ENCODE measurements at places on chromosomes 16 and 17.

DNA sequence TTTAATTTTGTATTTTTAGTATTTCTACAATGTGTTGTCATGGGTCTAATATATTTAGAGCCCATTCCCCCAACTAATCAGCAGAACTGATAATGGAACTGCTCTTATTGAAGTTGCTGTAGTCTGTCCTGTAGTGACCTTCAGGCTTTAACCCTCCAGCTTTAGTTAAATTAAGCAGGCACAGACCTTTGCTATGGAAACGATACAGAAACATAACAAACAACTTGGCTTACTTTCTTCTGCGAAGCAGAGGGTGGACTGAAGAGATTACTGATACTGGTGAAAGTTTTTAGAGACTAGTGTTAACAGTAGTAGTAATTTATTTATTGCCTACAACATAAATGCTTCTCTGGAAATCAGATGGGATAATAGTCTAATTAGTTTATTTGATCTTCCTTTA is 61.4 kb downstream of the NFATC3 start:
- no peaks in the 10 kb centered on the region for H3K27me3 ChIP-seq
- H3K4me3 ChIP-seq: no peak overlapping the region
- DNase-seq: no peak

DNA sequence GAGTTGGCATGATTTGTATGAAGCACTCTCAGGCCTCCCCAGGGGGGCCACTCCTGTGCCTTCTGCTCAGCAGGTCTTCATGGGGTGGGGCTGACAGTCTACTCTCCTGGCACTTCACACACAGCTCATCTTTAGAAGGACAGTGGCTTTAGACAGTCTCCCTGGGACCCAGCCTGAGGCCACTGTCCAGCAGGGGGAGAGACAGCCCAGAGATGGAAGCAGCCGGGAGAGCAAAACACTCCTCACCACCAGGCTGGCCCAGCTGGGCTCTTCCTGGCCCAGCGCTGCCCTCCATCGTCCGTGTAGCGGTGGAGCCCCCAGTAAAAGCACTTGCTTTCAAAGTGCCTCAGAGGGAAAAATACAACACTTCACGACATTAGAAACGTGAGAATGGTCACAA is 62.0 kb upstream of the CRHR1 start:
- H3K27me3 ChIP-seq: peaks cover 34% of the 10 kb centered on the region
- no peak overlapping the region for H3K27ac ChIP-seq
- H3K4me1 ChIP-seq: no peaks in the 10 kb centered on the region
- H3K4me3 ChIP-seq: no peak overlapping the region
- H3K36me3 ChIP-seq: no peaks in the 10 kb centered on the region

DNA sequence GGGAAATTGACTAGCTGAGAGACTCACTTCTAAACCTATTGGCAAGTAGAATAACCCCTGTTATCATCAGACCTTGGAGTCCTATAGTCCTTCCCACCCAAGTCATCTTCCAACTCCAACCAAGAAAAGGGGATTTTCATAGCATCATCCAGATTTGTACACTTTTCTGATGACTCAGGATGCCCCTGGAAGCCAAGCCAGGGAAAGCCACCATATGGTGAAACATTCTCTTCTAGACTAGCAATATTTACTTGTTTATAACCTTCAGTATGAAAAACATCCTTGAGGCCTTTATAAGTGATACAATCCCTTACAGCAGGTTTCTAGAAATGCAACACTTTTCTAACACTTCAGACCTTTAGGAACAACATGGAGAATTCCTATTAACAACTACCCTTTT is 618.8 kb upstream of the CDH11 start:
- H3K27ac ChIP-seq: no peak overlapping the region
- no peaks in the 10 kb centered on the region for H3K36me3 ChIP-seq
- no peak overlapping the region for H3K4me3 ChIP-seq
- DNase-seq: no peak

DNA sequence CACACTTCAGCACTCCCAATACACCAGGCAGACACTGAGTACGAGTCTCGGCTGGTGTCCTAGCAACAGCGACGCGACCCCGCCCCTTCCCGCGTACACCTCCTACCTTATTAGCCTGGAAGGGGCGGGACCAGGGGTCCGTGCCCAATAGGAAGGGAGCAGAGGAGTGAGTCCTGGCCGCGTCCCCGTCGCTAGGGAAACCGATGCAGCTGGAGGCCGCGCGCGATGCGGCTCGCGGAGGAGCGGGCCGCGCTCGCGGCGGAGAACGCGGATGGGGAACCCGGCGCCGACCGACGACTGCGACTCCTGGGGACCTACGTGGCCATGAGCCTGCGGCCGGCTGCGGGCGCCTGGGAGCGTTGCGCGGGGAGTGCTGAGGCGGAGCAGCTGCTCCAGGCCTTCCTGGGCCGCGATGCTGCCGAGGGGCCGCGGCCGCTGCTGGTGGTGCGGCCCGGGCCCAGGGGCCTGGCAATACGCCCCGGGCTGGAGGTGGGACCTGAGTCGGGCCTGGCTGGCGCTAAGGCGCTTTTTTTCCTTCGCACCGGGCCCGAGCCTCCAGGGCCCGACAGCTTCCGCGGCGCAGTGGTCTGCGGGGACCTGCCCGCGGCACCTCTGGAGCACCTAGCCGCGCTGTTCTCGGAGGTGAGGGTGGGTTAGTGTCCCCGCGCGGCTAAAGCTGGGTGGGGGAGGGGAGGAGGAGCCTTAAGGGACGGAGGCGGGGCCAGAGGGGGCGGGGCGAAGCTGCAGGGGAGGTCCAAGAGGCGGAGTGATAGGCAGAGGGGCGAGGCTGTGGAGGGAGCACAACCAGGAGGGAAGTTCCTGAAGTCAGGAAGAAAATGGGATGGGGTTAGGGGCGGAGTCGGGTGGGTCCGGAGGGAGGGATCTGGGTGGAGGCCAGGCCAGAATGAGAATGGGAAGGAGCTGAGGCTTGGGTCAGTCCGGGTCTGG is at the start of gene DNAH9:
Gene DNAH9 (plus strand): TSS at position 197 of the 948 bp plus-strand sequence. CDS start 29 bp downstream, at position 226.
- H3K27me3 ChIP-seq: peaks cover 6% of the 10 kb centered on the region
- H3K27ac ChIP-seq: no peak within 1 kb of the TSS
- no peaks in the 10 kb centered on the region for H3K4me1 ChIP-seq
- H3K4me3 ChIP-seq: no peak within 1 kb of the TSS
- no peaks in the 10 kb centered on the region for H3K36me3 ChIP-seq

GRCh38 chr17:39208893-39209292 is 8.8 kb downstream of the RPL19 start:
- peaks cover 6% of the 10 kb centered on the region for H3K27me3 ChIP-seq
- H3K27ac ChIP-seq: no peak overlapping the region
- H3K4me3 ChIP-seq: no peak overlapping the region
- H3K4me1 ChIP-seq: peaks cover 27% of the 10 kb centered on the region
- peaks cover 14% of the 10 kb centered on the region for H3K36me3 ChIP-seq

DNA sequence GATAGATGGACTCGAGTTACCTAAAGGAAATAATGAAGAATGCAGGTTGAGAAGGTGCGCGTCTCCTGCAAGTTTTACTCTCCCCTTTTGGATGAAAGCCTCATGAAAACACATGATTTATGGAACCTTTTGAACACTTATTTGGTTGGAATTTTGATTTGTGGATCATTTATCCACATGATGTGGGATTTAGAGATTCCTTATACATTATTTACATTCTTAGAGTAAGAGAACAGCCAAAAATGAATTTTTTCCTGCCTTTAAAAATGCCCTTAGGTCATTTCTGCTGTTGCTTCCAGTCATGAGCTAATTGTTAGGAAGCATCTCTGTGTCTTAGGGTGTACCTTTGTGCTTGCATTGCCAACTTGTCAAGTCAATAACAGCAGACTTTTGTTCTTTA is 99.9 kb downstream of the RPTOR start:
- H3K36me3 ChIP-seq: peaks cover 28% of the 10 kb centered on the region
- peak overlapping the region; percentile 7 for H3K27ac ChIP-seq
- no peak for DNase-seq
- H3K4me3 ChIP-seq: peak overlapping the region; percentile 45

GRCh38 chr16:68995011-68995504 is 110.4 kb upstream of the HAS3 start:
- DNase-seq: no peak
- no peak overlapping the region for H3K27ac ChIP-seq
- no peaks in the 10 kb centered on the region for H3K27me3 ChIP-seq
- H3K4me1 ChIP-seq: no peaks in the 10 kb centered on the region
- H3K4me3 ChIP-seq: no peak overlapping the region

DNA sequence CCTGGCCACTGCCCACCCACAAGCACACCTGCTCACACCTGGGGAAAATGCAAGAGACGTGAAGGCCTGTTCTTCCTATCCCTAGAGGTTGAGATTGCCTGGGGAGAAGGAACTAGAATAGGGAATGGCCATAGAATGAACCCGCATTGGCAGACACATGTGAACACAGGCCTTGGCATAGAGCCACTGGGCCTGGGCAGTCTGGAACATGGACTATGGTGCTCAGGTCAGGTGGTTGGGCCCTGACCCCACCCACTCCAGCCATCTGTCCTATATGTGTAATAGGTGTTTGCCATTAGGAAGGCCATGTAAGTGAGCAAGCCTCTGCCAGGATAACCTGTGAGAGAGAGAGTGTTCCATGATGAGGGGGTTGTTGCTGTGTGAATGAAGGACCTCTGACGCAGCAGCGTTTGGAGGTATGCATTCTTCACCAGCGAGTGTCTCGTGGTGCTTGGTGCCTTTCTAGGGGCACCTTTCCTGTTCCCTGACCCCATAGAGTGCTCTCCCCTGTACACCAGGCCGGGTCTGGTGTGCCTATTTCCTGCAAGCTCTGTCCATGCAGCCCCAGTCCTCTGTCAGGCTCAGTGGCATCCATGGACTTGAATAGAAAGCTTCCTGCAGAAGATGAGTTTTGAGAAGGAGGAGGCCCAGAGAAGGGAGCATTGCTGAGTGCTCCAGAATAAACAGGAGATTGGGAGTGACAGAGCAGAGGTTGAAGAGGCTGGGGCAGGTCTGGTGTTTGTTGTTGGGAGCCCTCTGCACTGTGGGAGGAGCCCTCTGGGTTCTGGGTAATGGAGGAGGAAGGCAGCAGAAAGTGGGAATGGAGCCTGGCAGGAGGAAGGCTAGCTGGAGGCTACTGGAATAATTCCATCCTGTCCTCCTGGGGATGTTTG is 15.6 kb downstream of the CTRL start:
- H3K36me3 ChIP-seq: peaks cover 10% of the 10 kb centered on the region
- DNase-seq: no peak
- no peak overlapping the region for H3K4me3 ChIP-seq

GRCh38 chr17:57356719-57357391 is 100.5 kb downstream of the MSI2 start:
- H3K36me3 ChIP-seq: peaks cover 34% of the 10 kb centered on the region
- no peak overlapping the region for H3K27ac ChIP-seq
- peaks cover 50% of the 10 kb centered on the region for H3K4me1 ChIP-seq
- no peaks in the 10 kb centered on the region for H3K27me3 ChIP-seq

DNA sequence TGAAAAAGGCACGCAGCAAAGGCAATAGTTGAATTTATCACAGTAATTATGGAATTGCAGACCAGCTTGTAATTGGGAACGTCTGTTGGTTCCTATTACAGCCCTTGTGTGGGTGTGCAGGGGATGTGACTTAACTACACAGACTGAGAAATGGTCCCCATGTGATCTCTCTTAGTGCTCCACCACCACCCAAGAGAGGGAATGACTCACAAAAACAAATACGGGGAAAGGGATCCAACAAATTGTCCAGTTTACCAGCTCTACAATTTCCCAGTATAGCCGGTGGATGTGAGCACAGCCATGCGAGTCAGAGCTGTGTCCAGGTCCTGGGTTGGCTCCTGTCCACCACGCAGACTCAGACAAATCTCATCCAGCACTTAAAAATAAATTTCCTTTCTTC is 337.9 kb downstream of the GRIN2A start:
- H3K4me1 ChIP-seq: no peaks in the 10 kb centered on the region
- no peaks in the 10 kb centered on the region for H3K27me3 ChIP-seq
- H3K4me3 ChIP-seq: no peak overlapping the region
- H3K27ac ChIP-seq: no peak overlapping the region

- H3K4me1 ChIP-seq: no peaks in the 10 kb centered on the region
- no peak overlapping the region for H3K27ac ChIP-seq
- DNase-seq: no peak
- peaks cover 36% of the 10 kb centered on the region for H3K36me3 ChIP-seq
- no peaks in the 10 kb centered on the region for H3K27me3 ChIP-seq
- H3K4me3 ChIP-seq: no peak overlapping the region
Observed at GRCh38 chr16:908526-909155, 62.1 kb downstream of the LMF1 start.

- no peak for DNase-seq
- peaks cover 21% of the 10 kb centered on the region for H3K27me3 ChIP-seq
- no peaks in the 10 kb centered on the region for H3K36me3 ChIP-seq
- no peak overlapping the region for H3K4me3 ChIP-seq
- H3K27ac ChIP-seq: no peak overlapping the region
Observed at GRCh38 chr17:30956764-30957374, 14.0 kb upstream of the RNF135 start.

GRCh38 chr17:76612977-76613851 is 27.6 kb upstream of the ST6GALNAC2 start:
- H3K27ac ChIP-seq: no peak overlapping the region
- no peaks in the 10 kb centered on the region for H3K36me3 ChIP-seq
- H3K27me3 ChIP-seq: peaks cover 5% of the 10 kb centered on the region
- DNase-seq: no peak
- no peak overlapping the region for H3K4me3 ChIP-seq

DNA sequence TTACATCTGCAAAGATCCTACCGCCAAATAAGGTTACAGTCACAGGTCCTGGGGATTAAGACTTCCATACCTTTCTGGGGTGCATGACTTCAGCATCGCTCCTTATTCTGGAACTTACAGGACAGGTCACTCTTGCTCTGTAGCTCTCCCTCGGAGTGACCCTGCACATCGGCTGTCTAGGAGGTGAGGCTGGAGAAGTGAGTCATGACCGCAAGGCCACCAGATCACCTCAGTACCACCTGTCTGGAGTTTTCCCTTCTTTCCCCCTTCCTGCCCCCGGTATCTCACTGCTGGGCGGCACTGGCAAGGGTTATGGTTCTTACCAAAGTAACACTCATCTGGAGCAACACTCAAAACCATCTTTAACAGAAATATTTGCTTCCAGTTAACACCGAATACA is 374.8 kb downstream of the SLC39A11 start:
- peaks cover 36% of the 10 kb centered on the region for H3K4me1 ChIP-seq
- no peaks in the 10 kb centered on the region for H3K27me3 ChIP-seq
- H3K36me3 ChIP-seq: peaks cover 11% of the 10 kb centered on the region

DNA sequence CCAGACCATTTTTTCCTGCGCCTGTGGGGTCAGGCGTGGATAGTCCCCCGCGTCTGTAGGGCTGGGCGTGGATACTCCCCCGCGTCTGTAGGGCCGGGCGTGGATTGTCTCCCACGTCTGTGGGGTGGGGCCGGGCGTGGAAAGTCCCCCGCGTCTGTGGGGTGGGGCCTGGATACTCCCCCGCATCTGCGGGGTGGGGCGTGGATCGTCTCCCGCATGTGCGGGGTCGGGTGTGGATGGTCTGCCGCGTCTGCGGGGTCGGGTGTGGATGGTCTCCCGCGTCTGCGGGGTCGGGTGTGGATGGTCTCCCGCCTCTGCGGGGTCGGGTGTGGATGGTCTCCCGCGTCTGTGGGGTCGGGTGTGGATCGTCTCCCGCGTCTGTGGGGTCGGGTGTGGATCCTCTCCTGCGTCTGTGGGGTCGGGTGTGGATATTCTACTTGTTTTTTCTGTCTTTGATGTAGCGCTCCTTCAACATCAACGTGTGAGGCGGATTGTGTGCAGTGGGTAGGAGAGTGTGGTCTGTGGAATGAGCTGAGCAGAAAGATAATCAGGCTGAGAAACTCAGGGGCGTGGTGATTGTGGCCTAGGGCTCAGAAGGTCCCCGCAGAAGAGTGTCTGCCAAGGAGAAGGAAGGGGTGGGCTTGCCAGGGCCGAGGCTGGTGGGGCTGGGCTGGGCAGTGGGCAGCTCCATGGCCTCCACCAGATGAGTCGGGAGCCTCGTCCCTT is 3.2 kb downstream of the GNPTG start:
- no peaks in the 10 kb centered on the region for H3K27me3 ChIP-seq
- H3K27ac ChIP-seq: no peak overlapping the region
- H3K4me1 ChIP-seq: peaks cover 14% of the 10 kb centered on the region
